ENCODE measurements at places on chromosomes 6 and 20. TPM values are rescaled to one million over a fixed set of nuclear protein-coding genes. Genes with fewer than 3 reads are reported as not detected.
A peak's percentile ranks its signal among the peaks of the same experiment; 100 is the strongest.

The BPI gene
- total RNA-seq, result 0.59 TPM

DNA sequence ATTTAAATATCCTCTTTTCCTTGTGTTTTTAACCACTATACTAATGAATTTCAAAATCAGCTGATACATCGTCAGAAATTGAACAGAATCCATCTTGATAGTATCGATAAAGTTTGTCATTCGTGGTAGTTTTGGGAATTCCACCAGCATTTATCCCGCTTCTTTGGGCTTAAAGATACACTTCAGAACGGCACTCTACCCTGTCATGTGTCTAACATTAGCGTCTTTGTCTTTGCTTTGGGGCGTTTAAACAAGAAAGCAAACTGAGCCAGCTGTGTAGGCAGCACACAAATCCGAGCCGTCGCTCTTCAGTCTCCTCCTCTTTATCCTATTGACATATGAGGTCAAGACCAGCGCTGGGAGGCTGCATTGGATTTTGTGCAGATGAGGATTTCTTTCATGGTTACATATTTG, 27.5 kb upstream of the NHSL1 start:
- H3K36me3 ChIP-seq, result no peaks in the 10 kb centered on the region
- DNase-seq, result no peak
- peak overlapping the region; percentile 32 for H3K4me3 ChIP-seq
- H3K27me3 ChIP-seq, result no peaks in the 10 kb centered on the region
- no peak overlapping the region for H3K27ac ChIP-seq
- no peaks in the 10 kb centered on the region for H3K4me1 ChIP-seq

GRCh38 chr20:7734216-7734615, 206.0 kb downstream of the HAO1 start:
- no peak overlapping the region for H3K4me3 ChIP-seq
- H3K27ac ChIP-seq, result no peak overlapping the region
- H3K4me1 ChIP-seq, result no peaks in the 10 kb centered on the region
- DNase-seq, result no peak
- H3K27me3 ChIP-seq, result no peaks in the 10 kb centered on the region
- H3K36me3 ChIP-seq, result no peaks in the 10 kb centered on the region

GRCh38 chr20:60513141-60513540, 554.9 kb downstream of the CDH26 start:
- no peak overlapping the region for H3K27ac ChIP-seq
- no peak for DNase-seq
- no peaks in the 10 kb centered on the region for H3K36me3 ChIP-seq
- no peaks in the 10 kb centered on the region for H3K4me1 ChIP-seq

The CST8 gene
- not detected for total RNA-seq

DNA sequence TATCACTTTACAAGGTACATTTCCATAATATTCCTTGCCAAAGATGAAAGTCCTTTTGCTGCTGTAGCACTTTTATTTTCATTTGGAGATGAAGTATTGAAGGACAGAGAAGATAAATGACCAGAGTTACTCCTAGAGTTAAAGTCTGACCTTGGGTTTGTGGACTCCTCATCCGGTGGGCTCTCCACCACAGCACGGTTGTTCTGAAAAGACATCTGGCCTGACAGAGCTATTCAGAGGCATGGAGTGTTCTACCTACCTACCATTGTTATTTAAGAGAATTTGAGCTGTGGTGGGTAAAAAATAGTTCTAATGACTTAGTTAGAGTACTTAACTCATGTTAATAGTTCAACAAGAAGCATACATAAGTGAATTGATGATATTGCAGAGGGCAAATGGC, 218.4 kb downstream of the CLVS2 start:
- H3K36me3 ChIP-seq, result no peaks in the 10 kb centered on the region
- no peak overlapping the region for H3K27ac ChIP-seq
- no peaks in the 10 kb centered on the region for H3K4me1 ChIP-seq
- no peak overlapping the region for H3K4me3 ChIP-seq
- DNase-seq, result no peak
- no peaks in the 10 kb centered on the region for H3K27me3 ChIP-seq

DNA sequence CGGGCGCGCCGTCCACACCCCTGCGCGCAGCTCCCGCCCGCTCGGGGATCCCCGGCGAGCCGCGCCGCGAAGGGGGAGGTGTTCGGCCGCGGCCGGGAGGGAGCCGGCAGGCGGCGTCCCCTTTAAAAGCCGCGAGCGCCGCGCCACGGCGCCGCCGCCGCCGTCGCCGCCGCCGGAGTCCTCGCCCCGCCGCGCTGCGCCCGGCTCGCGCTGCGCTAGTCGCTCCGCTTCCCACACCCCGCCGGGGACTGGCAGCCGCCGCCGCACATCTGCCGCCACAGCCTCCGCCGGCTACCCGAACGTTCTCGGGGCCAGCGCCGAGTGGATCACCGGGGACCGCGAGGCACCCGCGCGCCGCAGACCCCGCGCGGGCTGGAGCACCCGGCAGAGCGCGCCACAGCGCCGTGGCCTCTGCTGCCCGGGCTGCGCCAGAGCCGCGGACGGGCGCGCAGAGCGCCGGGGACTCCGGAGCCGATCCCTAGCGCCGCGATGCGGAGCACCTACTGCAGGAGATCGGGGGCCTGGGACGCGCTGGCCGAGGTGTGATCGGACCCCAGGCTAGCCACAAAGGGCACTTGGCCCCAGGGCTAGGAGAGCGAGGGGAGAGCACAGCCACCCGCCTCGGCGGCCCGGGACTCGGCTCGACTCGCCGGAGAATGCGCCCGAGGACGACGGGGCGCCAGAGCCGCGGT, at the start of gene BMP2:
Gene BMP2, plus strand, starts transcription at position 151 of the 692 bp plus-strand sequence. CDS start 2,441 bp downstream, outside the sequence.
- DNase-seq, result no peak
- no peak within 1 kb of the TSS for H3K27ac ChIP-seq
- no peaks in the 10 kb centered on the region for H3K4me1 ChIP-seq
- peaks cover 18% of the 10 kb centered on the region for H3K27me3 ChIP-seq

The SYNCRIP gene
- total RNA-seq, result 67.8 TPM
